Substantia nigra (tissue), 51 donors: ENCODE measurements at places on chromosomes 5 and 9.

GRCh38 chr9:138060881-138061280 lies 183.3 kb downstream of the CACNA1B start:
- no peak for DNase-seq

- no peak for DNase-seq
Measured at GRCh38 chr9:129879103-129879699, 43.9 kb downstream of the USP20 start.

DNA sequence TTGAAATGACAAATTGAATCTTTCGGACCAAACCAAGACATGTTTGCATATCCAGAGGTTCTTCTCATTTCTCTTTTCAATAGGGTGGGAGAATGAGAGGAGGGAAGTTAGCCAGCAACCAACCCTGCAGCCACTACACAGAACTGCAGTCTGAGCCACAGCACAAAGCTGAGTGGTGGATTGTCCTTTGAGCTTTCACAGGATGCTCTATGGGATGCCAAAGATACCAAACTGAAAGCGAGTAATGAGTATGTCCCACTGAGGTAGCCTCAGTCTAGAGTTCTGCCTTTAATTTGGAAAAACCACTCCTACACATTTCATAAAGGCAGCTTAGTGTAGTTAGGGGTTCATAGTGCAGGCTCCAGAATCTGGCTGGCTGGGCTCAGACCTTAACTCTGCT lies 114.9 kb downstream of the MARCHF3 start:
- DNase-seq: no peak

GRCh38 chr9:115517335-115518075 lies 399.5 kb upstream of the TNC start:
- no peak for DNase-seq

- no peak for DNase-seq
Measured at GRCh38 chr5:72505539-72506157, 1.6 kb downstream of the ZNF366 start.

DNA sequence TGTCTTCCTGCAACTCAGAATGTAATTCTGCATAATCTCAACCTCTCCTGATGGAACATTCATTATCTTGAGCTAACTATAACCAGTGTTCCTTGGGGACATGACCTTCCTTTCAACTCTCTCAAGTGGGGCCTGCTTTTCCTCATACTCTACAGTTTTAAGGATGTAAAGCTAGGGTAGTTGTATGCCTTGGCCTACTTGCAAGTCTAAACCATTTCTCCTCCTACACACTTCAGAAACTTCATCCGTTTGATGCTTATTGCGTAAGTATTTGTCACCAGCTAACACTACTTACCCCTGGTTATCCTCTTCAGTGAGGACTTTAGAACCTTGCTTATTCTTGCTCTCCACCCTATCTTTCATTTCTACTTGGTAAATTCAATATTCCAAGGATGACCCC lies 548.9 kb downstream of the HINT1 start:
- DNase-seq: no peak

- DNase-seq: no peak
Measured at GRCh38 chr5:163531272-163531671, 25.9 kb downstream of the MAT2B start.

GRCh38 chr9:129481424-129481809 lies 139.5 kb downstream of the C9orf50 start:
- no peak for DNase-seq

DNA sequence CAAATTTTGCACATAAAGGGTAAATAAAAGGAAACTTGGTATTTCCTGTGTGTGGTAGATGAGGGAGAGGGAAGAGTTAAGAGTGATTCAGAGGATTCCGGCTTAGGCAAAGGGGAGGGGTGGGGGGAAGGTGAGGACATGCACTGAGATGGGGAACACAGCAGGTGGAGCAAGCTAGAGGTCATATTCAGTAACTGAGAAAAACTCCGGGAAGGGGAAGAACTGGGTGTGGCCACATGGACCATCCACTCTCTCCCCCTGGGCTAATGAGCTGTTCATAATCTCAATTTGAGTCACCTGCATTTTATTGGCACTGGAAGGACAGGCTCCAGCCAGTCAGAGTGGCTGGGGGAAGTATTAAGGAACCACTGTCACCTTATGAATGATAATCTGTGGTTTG lies 45.1 kb upstream of the UGCG start:
- no peak for DNase-seq

DNA sequence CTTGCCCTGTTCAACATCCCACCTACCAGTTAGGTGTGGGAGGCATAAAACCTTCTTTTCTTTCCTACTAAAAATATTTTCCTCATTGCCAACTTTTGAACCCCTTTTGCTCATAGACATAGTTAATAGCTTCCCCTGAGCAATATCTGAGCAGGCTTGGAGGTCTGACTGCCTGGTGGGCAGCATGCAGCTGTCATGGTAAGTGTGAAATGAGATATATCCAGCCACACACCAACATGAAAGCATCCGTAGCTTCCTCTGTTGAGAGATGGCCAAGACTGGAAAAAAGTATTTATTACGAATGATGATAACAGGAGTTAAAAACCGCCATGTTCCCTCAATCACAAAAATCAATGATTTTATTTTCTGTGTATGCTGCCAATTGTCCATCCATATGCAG lies 190.1 kb downstream of the TMEM38B start:
- DNase-seq: no peak

DNA sequence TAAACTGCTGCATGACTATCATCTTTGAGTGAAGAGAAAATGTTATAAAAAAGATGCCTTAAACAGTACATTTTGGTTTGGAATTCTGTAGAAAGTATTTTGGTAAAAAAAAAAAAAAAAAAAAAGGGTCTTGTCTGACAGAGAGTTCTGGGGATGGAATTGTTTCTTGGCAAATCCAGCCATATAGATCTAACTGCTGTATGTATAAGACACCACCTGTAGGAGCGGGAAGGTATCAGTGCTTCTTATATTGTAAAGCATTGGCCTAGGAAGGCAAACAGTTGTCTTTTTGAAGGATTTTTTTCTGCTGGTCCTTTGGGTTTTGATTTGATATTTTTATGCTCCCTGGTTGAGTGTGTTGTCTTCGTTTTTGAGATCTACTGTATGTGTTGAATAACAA lies 2.8 kb downstream of the PURA start:
- no peak for DNase-seq

GRCh38 chr5:107765805-107766063 lies 95.0 kb upstream of the EFNA5 start:
- no peak for DNase-seq

- DNase-seq: no peak
Measured at GRCh38 chr5:80957031-80957761, 3.0 kb upstream of the RASGRF2 start.

DNA sequence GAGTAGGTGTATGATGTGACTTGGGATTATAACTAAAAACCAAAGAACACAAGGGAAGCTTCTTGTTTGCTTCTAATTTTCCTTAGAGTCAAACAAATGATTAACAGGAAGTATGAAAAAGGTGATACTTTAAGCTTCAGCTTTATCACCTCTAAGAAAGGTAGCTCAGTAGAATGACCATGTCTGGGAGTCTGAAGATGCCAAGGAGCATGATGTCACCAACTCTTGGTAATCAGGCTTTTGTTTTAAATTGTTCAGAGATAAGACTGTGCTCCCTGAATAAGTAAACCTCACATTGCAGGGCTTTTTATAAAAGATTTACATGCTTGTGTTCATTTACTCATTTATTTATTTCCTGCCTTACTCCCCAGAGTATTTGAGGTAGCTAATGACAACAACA lies 169.9 kb downstream of the FER start:
- no peak for DNase-seq
